ENCODE measurements at places on chromosomes 4 and X. TPM values are rescaled to one million over a fixed set of nuclear protein-coding genes. Genes with fewer than 3 reads are reported as not detected.

The ALB gene
- not detected for total RNA-seq

The NHS gene
- total RNA-seq: 0.10 TPM

The HTRA3 gene
- total RNA-seq: 0.15 TPM

The GK gene
- 5.5 TPM for total RNA-seq

The POU4F2 gene
- not detected for total RNA-seq

GRCh38 chrX:13053171-13053570 is 8.8 kb upstream of the FAM9C start:
- DNase-seq: no peak

- DNase-seq: no peak
These were observed 119.3 kb upstream of the DKK2 start for GRCh38 chr4:107155366-107155765.

- DNase-seq: no peak
These were observed 69.4 kb downstream of the EVC2 start for GRCh38 chr4:5638976-5639375.

- DNase-seq: no peak
These were observed 377.3 kb downstream of the GASK1B start for GRCh38 chr4:157795495-157795894.

- peak; percentile 46 for DNase-seq
These were observed 85.4 kb downstream of the MAGEC1 start for GRCh38 chrX:141989134-141989533.

Measured in MG63 (cell line).